ENCODE measurements at places on chromosomes 13 and 19.

GRCh38 chr13:111857846-111858560 is 208.9 kb upstream of the SOX1 start:
- no peak overlapping the region for H3K4me3 ChIP-seq
- H3K4me1 ChIP-seq, result no peaks in the 10 kb centered on the region
- no peak overlapping the region for H3K27ac ChIP-seq
- DNase-seq, result no peak

DNA sequence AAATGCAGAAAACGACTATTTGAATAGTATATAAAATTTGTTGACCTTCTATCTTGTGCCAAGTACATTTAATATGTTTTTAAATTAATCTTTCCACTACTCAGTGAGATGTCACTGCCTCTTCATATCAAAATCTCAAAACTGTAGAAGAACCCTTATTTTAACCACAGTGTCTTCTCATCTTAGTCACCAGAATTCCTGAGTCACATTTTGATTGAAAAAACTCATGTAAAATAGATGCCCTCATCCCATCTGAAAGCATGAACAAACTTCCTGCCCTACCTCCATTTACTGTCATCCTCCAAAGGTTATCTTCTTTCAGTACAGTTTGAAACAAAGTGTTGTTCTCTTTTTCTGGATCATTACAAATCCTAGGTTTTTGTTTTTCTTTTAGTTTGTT is 1215.4 kb downstream of the PCDH9 start:
- H3K4me1 ChIP-seq, result no peaks in the 10 kb centered on the region
- H3K27ac ChIP-seq, result no peak overlapping the region
- H3K27me3 ChIP-seq, result no peaks in the 10 kb centered on the region

DNA sequence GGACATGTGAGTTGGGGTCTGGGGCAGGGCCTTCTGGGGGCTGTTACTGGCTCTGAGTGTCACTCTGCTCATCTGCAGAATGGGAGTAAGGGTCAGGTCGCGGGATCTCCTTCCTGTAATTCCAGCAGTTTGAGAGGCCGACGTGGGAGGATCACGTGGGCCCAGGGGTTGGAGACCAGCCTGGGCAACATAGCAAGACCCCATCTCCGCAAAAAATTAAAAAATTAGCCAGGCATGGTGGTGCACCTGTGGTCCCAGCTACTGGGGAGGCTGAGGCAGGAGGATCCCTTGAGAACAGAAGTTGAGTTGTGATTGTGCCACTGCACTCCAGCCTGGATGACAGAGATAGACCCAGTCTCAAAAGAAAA is 4.0 kb downstream of the ARID3A start:
- peaks cover 46% of the 10 kb centered on the region for H3K36me3 ChIP-seq
- no peaks in the 10 kb centered on the region for H3K27me3 ChIP-seq
- H3K4me1 ChIP-seq, result peaks cover 17% of the 10 kb centered on the region
- no peak overlapping the region for H3K4me3 ChIP-seq
- DNase-seq, result no peak

DNA sequence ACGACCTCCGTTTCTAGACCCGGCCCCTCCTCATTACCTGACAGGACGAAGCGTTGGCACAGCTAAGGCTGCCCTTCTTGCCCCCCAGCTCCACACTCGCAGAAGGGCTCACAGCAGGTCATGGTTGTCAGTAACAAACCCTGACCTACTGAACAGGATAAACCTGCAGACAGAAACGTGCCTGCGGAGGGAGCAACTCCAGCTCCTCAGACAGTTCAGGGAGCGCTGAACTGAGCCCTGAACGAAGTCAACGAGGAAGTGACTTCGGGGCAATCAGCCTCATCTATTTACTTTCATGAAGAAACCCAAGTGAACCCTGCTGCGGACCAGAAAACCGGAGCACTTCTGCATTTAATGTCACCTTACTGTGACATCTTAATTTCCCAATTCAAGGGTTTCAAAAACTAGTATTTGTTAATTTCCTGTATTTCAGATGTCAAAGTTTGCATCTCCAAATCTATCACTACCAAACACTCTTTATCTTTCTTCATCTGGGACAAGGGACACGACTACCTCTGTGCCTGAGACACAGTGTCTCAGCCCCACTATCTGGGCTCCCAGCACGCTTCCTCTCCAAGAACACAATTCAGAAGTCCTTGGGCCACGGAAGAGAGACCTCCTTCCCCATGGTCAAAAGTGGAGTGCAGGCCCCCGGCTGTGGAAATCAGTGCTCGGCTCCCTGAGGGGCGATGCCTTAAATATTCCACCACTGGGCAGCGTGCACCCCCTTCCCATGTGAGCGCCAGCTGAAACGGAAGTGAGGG is 40.2 kb downstream of the CARS2 start:
- H3K36me3 ChIP-seq, result peaks cover 92% of the 10 kb centered on the region
- no peaks in the 10 kb centered on the region for H3K27me3 ChIP-seq
- no peak overlapping the region for H3K4me3 ChIP-seq
- H3K4me1 ChIP-seq, result no peaks in the 10 kb centered on the region
- no peak for DNase-seq

DNA sequence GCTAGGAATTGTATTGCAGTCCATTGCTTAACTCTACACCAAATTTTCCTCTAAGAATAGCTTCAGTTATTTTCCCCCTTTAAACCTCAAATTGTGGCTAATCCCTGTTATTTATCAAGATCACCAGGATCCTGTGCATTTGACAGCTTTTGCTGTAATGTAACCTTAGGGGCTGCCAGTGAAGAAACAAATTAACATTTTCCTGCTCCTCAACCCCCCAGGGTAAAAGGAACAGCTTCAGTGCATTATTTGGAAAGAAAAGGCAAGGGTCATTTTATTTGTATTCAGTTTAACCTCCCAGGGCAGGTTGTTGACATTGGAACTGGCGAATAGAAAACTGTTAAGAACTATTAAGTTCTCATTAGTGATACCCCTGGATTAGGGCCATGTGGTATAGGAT is 57.0 kb downstream of the PCDH20 start:
- H3K27me3 ChIP-seq, result no peaks in the 10 kb centered on the region
- no peaks in the 10 kb centered on the region for H3K4me1 ChIP-seq
- no peak overlapping the region for H3K27ac ChIP-seq
- H3K36me3 ChIP-seq, result no peaks in the 10 kb centered on the region

DNA sequence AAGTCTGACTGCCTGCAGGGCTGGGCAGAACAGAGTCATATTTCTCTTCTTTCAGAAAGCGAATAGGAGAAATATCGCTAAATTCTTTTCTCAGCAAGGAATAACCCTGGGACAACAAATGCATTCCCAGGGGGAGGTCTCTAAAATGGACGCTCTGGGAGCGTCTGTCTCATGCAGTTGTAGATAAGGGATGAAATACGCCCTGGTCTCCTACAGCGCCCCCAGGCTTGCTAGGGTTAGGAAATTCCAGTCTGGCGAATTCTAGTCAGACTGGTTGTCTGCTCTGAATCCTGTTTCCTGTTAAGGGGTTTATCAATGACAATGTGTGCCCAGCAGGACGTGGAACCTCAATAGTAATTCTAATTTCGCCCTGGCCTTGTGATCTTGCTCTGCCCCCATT is 1214.1 kb downstream of the DIAPH3 start:
- H3K4me1 ChIP-seq, result peaks cover 4% of the 10 kb centered on the region
- H3K27ac ChIP-seq, result no peak overlapping the region
- no peaks in the 10 kb centered on the region for H3K36me3 ChIP-seq
- no peaks in the 10 kb centered on the region for H3K27me3 ChIP-seq
- no peak overlapping the region for H3K4me3 ChIP-seq
- DNase-seq, result peak; percentile 6

DNA sequence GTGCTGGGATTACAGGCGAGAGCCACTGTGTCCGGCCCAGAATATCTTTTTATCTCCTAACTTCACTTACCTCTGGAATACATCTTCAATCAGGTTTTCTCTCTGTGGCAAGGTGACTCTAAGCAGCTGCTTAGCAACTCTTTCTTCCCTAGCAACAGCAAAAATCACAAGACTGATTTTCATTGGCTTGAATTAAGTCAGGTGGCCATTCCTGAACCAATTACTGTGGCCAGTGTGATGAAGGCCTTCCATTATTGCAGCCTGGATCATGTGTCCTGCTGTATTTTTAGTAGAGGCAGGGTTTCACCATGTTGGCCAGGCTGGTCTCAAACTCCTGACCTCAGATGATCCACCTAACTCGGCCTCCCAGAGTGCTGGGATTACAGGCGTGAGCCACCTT is 9.0 kb upstream of the LTBP4 start:
- no peaks in the 10 kb centered on the region for H3K27me3 ChIP-seq
- DNase-seq, result no peak
- peaks cover 5% of the 10 kb centered on the region for H3K4me1 ChIP-seq

- no peaks in the 10 kb centered on the region for H3K4me1 ChIP-seq
- peaks cover 38% of the 10 kb centered on the region for H3K36me3 ChIP-seq
- no peak overlapping the region for H3K4me3 ChIP-seq
Measured at GRCh38 chr13:99566125-99567083, 65.1 kb downstream of the TM9SF2 start.

DNA sequence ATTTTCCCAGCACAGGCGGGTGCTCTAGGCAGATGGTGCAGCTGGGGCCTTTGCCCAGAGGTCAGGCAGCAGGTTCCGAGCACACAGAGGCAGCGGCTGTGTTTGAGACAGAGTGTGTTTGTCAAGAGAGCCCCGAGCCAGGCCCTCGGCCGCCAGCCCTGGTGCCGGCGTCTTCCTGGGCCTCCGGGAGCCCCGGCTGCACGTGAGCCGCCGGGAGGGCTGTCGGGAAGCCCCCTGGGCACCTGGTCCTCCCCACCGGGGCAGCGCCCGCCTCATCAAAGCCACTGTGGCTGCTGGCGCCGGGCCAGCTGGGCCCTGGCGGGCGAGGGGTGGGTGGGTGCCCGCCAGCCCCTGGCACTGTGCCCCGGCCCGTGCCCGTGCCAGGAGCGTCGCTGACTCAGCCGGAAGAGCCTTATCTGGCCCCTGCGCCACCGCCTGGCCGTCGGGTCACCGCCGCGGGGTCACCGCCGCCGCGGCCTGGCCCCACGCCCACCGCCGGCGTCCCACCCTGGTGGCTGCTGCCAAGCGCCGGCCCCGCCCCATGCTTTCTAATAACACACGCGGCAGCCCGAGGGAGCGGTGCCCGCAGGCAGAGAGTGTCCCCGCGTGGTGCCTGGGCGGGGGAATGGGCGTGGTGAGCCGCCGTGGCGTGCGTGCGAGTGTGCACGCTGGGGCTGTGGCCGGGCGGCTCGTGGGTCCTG is 14.9 kb downstream of the ARID3A start:
- H3K36me3 ChIP-seq, result peaks cover 50% of the 10 kb centered on the region
- no peaks in the 10 kb centered on the region for H3K27me3 ChIP-seq
- no peak overlapping the region for H3K4me3 ChIP-seq
- no peak overlapping the region for H3K27ac ChIP-seq

- peak overlapping the region; percentile 80 for H3K27ac ChIP-seq
- H3K36me3 ChIP-seq, result peaks cover 27% of the 10 kb centered on the region
- peak; percentile 51 for DNase-seq
Measured at GRCh38 chr19:2014731-2015607, 545 bp downstream of the BTBD2 start.

DNA sequence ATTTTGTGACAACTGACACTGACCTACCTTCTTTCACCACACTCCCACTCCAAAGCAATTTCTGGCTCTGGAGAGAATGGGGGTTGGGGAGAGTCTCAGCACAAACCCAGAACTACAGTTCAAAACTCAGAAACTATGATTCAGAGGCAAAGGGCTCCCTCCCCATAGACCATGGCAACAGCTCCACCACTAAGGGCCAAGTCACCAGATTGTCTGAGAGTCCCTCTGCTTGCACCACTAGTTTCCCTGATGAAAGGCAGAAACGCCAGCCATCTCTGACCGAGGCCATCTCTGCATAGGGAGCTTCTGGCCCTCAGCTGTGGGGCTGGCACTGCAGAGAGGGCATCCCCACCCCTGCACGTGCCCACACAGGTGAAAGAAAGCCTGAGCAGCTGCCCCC is 112.4 kb upstream of the VSTM2B start:
- H3K4me1 ChIP-seq, result no peaks in the 10 kb centered on the region
- H3K36me3 ChIP-seq, result no peaks in the 10 kb centered on the region
- no peak for DNase-seq
- H3K4me3 ChIP-seq, result no peak overlapping the region
- no peak overlapping the region for H3K27ac ChIP-seq

GRCh38 chr13:105412171-105412570 is 1123.3 kb downstream of the EFNB2 start:
- no peak overlapping the region for H3K27ac ChIP-seq
- DNase-seq, result no peak
- H3K36me3 ChIP-seq, result no peaks in the 10 kb centered on the region
- peaks cover 13% of the 10 kb centered on the region for H3K4me1 ChIP-seq
- no peaks in the 10 kb centered on the region for H3K27me3 ChIP-seq
- no peak overlapping the region for H3K4me3 ChIP-seq

DNA sequence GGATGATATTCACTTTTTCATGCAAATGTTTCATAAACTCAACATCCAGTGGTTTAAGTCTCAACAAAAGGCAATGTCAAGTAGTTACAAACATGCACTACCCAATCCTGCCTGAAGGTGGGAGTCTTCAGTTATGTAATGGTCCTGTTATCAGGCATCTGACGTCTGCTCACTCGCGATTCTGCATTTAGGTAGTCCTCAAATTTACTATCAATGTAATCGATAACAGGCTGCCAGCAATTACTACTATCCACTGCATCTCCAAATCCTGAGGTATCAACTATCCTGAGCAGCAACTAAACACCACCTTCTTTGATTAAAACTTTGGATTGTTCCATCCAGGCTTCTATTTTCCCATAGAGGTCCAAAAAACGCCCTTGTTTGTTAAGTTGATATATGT is 51.2 kb downstream of the NLRP12 start:
- DNase-seq, result peak; percentile 59
- H3K4me1 ChIP-seq, result no peaks in the 10 kb centered on the region
- H3K27me3 ChIP-seq, result no peaks in the 10 kb centered on the region
- no peaks in the 10 kb centered on the region for H3K36me3 ChIP-seq
- H3K27ac ChIP-seq, result no peak overlapping the region
- no peak overlapping the region for H3K4me3 ChIP-seq

GRCh38 chr19:46610851-46611770 is 10.0 kb downstream of the CALM3 start:
- H3K27me3 ChIP-seq, result no peaks in the 10 kb centered on the region
- H3K36me3 ChIP-seq, result peaks cover 45% of the 10 kb centered on the region
- H3K4me1 ChIP-seq, result peaks cover 34% of the 10 kb centered on the region
- H3K27ac ChIP-seq, result peak overlapping the region; percentile 22
- no peak overlapping the region for H3K4me3 ChIP-seq

GRCh38 chr19:52613299-52613906 is 24.8 kb downstream of the ZNF83 start:
- peaks cover 63% of the 10 kb centered on the region for H3K36me3 ChIP-seq
- H3K4me1 ChIP-seq, result no peaks in the 10 kb centered on the region
- no peak for DNase-seq
- H3K4me3 ChIP-seq, result no peak overlapping the region
- no peak overlapping the region for H3K27ac ChIP-seq
